ENCODE measurements at places on chromosomes 16 and 17.

DNA sequence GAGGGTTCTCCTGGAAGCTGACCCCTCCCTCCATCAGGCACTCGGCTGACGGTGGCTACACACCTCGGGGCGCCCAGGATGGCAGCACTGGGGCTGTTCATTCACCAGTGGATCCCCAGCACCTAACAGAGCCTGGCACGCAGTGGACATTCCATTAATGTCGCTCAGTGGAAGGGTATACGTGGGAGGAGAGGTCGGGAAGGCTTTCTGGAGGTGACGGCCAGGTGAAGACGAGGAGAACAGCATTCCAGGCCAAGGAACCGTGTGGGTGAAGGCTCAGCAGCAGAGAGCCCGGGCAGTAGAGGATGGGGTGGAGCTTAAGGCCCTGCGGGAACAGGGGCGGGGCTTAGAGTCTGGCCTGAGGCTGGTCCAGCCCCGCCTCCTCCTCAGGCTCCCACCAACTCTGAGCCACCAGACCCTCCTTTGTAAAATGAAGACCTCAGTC is 2.5 kb upstream of the HS3ST6 start:
- DNase-seq: no peak

- no peak for DNase-seq
Measured at GRCh38 chr17:16477255-16477654, 14.7 kb downstream of the LRRC75A start.

DNA sequence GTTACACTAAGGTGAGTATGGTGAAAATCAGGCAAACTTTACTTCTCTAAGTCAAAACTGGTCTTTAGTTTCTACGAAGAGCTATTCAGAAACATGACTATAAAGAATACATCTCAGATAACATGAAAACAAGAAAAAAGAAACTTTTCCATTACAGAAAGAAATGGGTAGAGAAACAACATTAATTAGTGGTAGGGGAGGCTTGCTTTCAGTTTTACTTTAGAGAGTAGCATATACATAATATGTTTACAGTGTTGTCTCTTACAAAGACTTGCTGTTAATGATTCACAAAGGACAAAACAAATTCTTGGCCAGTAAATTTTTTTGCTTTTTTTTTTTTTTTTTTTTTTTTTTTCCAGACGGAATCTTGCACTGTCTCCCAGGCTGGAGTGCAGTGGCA is 34.2 kb downstream of the CRLF3 start:
- DNase-seq: no peak

DNA sequence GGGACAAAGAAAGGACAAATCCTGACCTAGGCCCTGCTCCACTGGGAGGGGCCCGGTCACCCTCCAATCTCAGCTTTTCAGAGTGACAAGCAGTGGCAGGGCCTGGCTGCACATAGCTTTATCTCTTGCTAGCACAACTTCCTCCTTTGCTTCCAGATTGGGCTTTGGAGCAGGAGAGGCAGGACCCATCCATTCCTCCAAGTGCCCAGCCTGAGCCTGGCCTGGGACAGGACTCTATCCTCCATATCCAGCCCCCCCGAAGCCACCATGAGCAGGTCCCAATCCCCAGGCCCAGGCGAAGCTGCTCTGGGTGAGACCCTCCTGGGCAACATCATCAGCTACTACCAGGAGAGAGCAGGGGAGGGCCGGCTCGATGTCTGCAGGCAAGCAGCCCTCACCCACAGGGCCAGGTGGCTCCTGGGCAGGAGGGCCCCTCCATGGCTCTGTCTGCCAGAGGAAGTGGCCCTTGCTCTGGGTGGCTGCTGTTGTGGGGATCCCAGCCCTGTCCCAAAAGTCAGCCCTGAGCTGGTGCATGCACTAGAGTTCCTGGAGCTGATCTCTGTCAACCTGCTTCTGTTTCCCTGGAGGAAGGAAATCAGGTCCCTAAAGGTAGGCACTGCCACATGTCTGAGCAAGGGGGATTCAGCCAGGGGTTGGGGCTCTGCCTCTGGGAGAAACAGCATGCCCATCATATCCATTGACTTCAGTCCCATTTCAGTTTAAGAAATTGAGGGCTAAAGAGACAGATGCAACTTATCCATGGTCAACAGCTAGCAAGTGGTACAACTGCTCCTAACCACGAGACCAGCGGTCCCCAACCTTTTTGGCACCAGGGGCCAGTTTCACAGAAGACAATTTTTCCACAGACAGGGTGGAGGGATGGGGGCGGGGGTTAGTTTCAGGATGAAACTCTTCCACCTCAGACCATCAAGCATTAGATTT is 58.9 kb downstream of the TK2 start:
- DNase-seq: no peak

DNA sequence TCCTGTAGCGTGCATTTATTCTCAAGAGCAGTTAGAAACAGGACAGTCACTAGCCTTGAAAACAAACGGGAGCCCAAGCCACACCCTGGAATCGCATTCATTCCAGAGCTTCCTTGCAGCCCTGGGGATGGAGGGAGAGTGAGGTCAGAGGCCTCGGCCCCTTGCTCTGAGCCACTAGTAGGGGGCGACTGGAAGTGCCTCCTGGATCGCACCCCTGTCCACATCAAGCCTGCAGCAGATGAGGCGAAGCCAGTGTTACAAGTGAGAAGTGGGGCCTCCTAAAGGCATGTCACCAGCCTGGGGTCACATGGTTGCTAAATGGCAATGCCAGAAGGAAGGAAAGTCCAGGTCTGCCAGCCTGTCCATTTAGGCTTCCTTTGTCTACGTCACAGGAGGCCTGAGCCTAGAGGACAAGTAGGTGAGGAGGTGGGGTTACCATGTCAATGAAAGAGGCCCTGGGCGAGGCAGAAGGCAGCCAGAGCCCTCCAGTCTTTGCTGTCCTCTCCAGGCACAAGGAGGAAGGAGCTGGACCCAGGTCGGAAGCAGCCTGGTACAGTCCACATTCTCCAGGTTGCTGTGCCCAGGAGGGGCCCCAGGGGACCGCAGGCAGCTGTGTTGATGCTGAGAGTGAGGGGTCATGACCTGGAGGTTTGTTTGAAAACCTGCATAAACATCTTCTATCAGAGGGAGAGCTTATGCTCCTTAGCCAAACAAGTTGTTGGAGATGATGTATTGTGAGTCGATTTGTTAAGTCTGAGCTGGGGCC is 3.0 kb upstream of the RCVRN start:
- no peak for DNase-seq

DNA sequence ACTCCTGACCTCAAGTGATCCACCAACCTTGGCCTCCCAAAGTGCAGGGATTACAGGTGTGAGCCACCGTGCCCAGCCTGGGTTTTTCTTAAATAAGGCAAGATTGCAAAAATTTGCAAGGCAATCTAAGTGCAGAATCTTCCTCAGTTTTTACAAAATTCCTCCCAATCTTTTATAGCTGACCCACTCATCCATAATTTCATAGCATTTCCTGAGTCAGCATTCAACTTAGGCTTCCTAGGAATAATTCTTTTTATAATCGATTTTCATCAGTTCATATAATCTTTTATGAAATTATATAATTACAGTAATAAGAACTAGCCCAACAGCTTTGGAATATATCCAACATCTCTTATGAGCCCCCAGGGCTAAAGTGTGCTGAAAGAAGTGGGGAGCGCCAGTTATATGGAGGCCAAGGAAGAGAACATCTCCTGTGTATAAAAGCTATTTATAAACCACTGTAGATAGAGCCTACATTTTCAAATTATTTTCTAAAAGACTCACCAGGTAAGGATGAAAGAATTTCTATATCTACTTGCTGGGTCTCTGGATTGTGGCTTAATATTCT is 14.8 kb downstream of the COIL start:
- DNase-seq: no peak

- no peak for DNase-seq
Measured at GRCh38 chr17:50631908-50632571, 2.6 kb upstream of the ABCC3 start.

- no peak for DNase-seq
Measured at GRCh38 chr16:77744141-77744540, 21.8 kb downstream of the NUDT7 start.

- DNase-seq: peak; percentile 65
Measured at GRCh38 chr16:3578610-3579551, 1.7 kb upstream of the NLRC3 start.

Data from CD4-positive, alpha-beta T cell treated with Interleukin-21 for 1 hour (primary cell).